ENCODE measurements at places on chromosomes 6 and 20.

DNA sequence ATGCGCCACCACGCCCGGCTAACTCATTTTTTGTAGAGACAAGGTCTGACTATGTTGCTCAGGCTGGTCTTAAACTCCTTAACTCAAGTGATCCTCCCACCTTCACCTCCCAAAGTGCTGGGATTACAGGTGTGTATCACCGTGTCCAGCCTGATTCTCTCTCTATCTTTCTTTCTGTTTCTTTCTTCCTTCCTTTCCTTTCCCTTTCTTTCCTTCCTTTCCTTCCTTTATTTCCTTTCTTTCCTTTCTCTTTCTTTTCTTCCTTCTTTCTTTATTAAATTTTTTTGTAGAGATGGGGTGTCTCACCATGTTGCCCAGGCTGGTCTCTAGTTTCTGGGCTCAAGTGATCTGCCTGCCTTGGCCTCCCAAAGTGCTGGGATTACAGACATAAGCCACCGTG is 38.7 kb upstream of the MTHFD1L start:
- no peak for DNase-seq

GRCh38 chr6:9632026-9632425 is 782.8 kb downstream of the TFAP2A start:
- no peak for DNase-seq

GRCh38 chr6:128474481-128474880 is 45.9 kb downstream of the PTPRK start:
- no peak for DNase-seq

- peak; percentile 82 for DNase-seq
Measured at GRCh38 chr6:15063253-15063853, 182.5 kb upstream of the JARID2 start.

DNA sequence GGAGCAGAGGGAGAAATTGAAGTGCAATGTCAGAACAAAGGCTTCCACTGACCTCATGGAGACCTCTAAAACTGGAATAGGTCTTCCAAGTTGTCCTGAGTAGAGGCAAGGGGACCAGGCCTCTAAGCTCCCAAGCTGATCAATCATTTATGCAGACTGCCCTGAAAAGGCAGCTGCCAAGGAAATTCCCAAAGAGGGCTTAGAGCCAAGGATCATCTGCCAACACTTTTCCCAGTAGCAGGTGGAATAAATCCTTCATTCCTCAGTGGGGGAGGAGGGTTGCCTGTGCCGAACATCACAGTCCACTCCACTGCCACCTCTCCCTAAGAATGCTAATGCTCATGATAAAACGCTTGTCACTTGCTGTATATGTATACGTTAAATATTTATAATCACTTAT is 29.3 kb upstream of the RALY start:
- DNase-seq = no peak

DNA sequence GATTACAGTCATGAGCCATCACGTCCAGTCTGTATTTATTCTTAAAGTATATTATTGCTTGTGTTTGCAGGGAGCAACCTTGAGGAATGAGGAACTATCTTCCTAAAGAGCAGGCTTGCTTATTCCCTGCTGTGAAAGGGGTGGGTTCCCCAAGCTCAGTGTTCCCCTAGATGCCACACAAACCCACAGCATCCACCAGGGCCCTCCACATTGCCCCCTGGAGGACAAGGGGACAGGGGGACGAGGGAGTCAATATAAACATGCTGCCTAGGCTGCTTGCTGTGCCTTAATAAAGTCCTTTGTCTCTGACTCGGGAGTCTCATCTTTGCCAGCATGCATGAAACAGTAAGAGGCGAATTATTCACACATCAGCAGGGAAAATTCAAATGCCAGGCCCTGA is 8.0 kb upstream of the IDH3B start:
- no peak for DNase-seq
